ENCODE measurements at places on chromosomes 1 and 21. TPM values are rescaled to one million over a fixed set of nuclear protein-coding genes. Genes with fewer than 3 reads are reported as not detected.
A peak's percentile ranks its signal among the peaks of the same experiment; 100 is the strongest.

Gene COL24A1
- 0.68 TPM for total RNA-seq

DNA sequence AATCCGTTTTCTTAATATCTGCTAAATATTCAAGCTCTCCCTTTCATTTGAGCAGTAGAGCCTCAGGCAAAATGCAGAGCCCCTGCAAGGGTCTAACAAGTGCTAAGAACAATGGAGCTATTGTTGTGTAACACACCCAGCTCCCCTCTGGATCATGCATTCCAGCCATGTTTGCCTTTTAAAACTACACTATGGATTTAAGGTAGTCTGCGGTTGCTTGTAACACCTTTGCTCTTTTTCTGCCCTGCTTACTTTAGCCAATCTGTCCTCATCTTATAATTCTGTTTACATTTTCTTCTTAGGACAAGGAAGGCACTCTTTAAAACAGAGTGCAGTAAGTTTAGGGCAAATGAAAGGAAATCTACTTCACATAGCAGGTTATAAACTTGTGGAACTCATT is 60.0 kb upstream of the C1orf105 start:
- peak overlapping the region; percentile 91 for H3K27ac ChIP-seq
- no peaks in the 10 kb centered on the region for H3K36me3 ChIP-seq
- no peak overlapping the region for H3K4me3 ChIP-seq
- peaks cover 63% of the 10 kb centered on the region for H3K4me1 ChIP-seq
- no peaks in the 10 kb centered on the region for H3K27me3 ChIP-seq

DNA sequence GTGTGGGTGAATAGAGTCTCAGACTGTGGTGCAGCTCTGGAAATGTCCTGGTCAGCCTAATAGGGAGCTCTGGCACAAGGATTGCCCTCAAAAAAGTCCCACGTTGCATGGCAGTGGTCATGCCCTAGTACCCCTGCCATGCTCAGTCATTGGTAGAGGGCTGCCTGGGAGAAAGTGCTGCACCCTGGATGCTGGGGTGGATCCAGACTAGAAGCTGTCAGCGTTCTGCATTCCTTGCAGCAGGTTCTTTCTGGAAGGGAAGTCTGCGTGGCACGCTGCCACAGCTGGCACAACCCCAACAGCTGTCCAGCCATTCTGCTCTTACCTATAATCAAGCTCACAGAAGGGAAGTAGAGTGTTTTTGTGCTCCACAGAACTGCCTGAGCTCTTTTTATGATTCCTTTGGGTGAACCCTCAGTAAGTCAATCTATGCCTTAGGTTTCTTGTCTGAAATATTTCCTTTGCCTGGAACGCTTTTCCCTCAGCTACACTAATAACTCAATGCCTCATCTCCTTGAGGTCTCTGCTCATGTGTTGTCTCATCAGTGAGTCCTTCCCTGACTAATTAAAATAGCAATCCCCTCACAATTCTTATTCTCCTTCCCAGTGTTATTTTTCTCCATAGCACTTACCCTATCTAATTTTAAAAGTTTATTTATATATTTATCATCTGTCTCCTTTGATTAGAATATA is 61.5 kb upstream of the JAK1 start:
- peak; percentile 76 for DNase-seq
- H3K36me3 ChIP-seq = no peaks in the 10 kb centered on the region
- H3K27me3 ChIP-seq = no peaks in the 10 kb centered on the region
- no peak overlapping the region for H3K4me3 ChIP-seq
- no peak overlapping the region for H3K27ac ChIP-seq

- no peak overlapping the region for H3K27ac ChIP-seq
- no peaks in the 10 kb centered on the region for H3K4me1 ChIP-seq
- H3K36me3 ChIP-seq = no peaks in the 10 kb centered on the region
- no peak overlapping the region for H3K4me3 ChIP-seq
- no peaks in the 10 kb centered on the region for H3K27me3 ChIP-seq
- no peak for DNase-seq
These were observed 279.9 kb upstream of the ADAMTS5 start for GRCh38 chr21:27246741-27247140.
